Stimulated activated CD4-positive, alpha-beta T cell treated with anti-CD3 and anti-CD28 coated beads, TNF-alpha, amount 100 ng/mL, for 1 hour (primary cell): ENCODE measurements at places on chromosomes 11 and 22.

DNA sequence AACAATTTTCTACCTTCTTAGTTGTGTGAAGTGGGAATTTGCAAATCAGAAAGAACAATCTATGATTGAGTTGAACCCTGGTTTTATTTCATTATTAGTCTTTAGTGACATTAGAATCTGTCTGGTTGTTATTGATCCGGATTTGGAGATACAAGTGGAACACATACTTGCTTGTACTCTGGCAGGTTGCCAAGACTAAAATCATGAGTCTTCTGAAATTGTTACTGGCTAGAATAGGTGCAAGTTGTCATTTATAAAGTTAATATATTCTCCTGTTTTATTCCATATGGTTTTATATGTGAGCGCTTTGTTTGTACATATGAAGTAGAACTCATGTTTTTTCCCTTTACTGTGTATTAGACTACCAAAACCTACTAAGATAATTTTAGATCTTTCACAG, 23.0 kb downstream of the CCDC15 start:
- DNase-seq = no peak

DNA sequence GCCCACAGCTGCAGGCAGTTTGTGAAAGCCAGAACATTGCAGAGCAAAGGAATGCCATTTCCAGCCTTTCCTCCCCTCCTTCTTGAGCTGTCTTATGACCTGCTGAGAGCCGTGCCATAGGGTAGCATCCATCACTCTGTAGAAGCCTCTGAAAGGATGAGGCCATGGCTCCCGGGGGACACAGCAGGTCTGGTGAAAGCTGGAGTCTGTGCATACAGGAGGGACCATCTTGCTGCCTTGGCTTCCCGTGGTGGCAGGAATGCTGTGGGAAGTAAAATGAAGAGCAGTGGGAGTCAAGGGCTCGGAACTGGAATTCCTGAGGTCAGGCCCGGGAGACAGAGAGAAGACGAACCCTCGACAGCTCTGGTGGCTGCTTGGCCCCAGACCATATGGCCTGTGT, 30.9 kb downstream of the ANO1 start:
- no peak for DNase-seq

DNA sequence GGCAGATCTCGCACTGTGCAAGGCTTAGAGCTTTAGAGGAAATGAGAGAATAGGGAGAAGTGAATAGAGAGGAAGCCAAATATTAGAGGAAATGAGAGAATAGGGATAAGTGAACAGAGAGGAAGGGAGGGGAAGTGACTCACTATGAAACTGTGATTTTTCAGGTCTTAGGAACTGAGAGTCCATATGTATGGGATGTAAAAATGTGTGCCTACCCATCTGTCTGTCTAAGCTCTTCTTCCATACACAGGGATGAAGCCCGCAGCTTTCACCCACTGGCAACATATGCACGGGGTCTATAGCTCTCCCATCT, 6.4 kb upstream of the CCDC86 start:
- DNase-seq = no peak

DNA sequence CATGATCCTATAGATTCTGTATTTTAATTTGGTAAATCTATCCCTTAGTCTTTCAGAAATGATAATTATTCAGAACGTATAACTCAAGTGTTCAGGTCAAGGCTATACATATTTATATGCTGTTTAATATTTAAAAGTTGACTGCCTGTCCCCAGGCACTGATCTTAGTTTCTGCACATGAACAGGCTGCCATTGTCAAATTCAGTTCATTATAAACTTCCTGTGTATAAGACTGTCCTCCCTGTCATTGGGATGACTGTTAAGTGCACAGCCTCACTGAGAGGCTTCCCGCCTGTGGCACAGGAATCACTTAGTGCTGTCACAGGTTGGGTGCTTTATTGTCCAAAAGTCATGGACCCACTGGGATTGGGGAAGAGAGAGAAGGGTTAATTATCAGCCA, 92.1 kb upstream of the TTC12 start:
- no peak for DNase-seq

- no peak for DNase-seq
Observed at GRCh38 chr11:8384199-8384821, 120.6 kb upstream of the LMO1 start.

GRCh38 chr11:68065841-68066240, 27.0 kb downstream of the TCIRG1 start:
- DNase-seq = no peak

DNA sequence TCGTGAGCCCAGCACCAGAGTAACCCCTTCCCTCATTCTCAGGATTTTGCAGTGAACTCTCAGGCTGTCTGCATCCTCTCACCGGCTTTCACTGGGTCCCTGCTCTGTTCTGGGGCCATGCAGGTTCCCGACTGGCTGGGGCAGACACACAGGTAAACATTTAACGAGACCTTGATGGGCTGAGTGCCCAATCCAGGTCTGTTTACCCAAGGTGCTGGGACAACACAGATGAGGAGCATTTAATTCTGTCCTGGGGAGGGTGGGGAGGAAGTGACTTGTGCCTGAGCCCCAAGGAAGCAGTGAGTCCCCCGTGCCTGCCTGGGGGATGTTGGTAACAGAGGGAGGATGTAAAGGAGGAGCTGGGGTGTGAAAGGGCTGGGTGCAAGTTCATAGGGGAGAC, 4.4 kb downstream of the BIK start:
- no peak for DNase-seq

DNA sequence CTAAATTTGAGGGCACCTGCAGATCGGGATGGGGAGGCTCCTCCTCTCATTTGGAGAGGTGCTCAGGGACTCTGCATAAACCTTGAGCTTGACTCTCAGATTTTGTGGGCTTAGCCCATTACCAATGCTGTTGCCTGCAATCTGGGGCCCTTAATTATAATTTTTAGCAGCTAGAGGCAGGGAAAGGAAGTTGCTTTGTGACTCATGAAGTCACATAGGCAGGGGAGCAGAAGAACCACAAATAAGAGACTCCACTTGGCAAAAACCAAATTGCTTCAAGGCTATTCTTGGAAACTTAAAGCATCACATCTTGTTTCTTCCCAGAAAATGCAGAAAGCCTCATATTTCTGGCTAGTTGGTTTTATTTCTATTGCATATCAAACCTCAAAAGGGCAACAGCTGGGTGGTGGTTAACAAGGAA, 46.9 kb downstream of the MICAL2 start:
- no peak for DNase-seq

GRCh38 chr11:23233075-23233474, 372.8 kb upstream of the CCDC179 start:
- no peak for DNase-seq

DNA sequence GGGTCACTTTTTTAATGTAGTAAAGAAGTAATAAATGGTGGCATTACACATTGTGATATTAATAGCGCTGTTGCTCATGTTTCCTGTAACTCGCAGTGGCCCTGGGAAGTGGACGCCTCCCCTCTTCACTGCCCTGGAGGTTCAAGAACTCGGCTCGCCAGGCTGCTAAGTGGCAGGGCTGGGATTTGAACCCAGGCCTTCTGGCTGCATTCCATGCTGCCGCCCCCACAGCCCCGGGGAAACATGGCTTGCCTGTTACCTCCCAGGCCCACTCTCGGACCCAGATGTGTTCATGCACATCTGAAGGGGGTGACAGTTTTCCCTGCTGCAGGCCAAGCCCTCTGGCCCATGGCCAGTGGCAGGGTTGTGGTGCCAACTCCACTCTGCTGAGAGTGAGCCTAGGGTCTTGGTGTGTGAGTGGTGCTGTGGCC, 25.0 kb upstream of the MGAT3 start:
- no peak for DNase-seq

DNA sequence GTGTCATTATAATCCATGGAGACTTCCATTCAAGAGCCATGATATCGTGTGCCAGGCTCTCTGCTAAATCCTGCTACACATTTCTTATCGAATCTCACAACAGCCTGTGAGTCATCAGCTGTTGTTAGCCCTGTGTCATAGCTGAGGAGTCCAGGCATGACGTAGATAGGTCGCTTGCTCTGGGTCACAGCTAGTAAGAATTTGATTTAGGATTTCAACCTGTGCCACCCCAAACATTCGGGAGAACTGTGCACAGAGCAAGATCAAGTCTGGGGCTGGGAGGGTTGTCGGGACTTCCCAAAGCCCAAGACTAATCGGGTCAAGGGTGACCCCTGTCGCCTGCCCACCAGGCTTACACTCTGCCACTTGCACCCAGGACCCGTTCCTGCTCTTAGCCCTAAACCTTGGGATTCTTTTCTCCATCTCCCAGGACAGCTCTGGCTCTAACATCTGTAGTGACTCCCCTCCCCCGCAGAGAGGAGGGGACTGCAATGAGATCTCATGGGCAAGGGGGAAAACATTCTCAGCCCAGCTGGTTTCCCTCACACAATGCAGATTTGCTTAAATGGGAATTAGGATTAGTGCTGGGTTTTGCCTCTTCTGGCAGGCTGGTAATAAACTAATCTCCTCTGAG, 34.3 kb downstream of the TSPAN18 start:
- DNase-seq = no peak

DNA sequence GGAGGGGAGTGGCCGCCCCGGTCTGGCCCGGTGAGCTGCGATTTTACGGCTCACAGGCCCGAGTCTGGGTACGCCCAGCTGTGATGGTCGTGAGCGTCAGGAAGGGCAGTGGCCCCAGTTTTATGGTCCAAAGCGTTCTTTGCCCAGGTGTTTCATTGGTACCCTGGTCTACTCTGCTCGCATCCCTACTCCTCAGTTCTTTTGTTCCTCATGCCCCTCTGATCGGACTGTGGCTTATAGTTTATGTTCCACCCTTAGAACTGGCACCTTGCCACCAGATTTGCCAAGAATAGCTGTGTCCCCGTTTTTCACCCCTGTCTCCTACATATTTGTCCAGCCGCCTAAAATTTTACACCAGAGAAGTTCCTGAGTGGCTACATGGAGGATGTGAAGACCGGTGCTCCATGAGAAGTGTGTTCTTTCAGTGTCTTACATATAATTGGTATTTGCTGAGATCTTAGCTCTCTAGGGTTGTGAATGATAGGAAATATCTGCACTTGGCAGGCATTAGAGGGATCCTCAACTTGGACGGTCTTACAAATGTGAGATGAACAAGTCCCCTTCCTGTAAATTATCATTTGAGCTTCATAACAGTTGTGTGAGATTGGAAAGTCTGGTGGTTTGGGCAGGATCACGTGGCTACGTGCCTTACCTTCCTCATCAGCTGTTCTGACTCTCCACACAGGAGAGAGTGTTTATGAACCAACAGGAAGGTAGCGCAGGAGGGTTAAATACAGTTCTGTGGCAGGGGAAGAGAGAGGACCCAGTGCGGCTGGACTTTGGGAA, 1.1 kb downstream of the PANX1 start:
- DNase-seq = no peak

DNA sequence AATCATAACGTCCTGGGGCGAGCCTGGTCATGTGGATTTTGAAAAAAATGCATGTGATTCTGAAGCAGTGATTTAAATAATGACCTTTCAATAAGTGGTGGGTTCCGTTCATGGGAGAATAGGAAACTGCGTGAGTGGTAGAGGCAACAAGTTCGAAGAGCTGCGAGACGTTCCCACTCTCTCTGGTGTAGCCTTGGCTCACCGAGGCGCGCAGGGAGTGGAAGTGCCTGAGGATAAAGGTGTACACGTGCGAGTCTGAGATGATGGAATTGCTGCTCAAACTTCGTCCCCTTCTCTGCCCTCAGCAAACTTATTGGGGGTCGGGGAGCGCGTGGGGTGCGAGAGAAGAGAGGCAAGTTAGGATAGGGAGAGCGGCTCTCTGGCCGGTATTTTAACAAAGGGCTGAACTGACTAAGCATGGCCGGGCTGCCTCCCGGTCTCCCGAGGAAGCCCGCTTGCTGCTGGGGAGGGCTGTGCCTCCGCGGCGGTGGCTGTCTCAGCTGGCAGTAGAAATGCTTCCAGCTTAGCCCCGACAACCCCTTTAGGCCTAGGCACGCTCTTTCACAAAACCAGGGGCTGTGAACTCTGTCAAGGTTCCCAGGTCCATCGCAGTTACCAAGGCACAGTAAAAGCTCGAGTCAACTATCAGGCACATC, 875 bp upstream of the STT3A start:
- no peak for DNase-seq

GRCh38 chr11:82507288-82507687, 226.4 kb downstream of the FAM181B start:
- no peak for DNase-seq

DNA sequence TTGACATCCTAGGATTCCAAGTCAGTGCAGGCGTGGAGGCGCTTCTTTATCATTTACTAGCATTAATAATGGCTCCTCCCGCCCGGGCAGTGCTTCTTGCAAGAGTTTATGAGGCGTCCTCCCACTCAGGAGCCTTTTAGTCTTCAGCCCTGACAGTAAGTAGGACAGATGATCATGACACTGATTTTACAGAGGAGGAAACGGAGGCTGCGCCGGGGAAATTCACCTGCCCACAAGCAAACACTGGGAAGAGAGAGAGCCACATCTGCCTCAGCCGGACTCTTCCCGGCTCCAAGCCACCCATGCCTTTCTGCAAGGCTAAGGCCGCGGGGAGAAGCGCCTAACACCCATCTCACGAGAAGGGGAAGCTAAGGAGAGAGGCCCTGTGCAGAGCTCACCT, 35.9 kb downstream of the KIAA0930 start:
- no peak for DNase-seq
